ENCODE measurements at places on chromosomes 2 and 18.

GRCh38 chr18:48992791-48993555 is 42.2 kb upstream of the SMAD7 start:
- DNase-seq, result no peak

DNA sequence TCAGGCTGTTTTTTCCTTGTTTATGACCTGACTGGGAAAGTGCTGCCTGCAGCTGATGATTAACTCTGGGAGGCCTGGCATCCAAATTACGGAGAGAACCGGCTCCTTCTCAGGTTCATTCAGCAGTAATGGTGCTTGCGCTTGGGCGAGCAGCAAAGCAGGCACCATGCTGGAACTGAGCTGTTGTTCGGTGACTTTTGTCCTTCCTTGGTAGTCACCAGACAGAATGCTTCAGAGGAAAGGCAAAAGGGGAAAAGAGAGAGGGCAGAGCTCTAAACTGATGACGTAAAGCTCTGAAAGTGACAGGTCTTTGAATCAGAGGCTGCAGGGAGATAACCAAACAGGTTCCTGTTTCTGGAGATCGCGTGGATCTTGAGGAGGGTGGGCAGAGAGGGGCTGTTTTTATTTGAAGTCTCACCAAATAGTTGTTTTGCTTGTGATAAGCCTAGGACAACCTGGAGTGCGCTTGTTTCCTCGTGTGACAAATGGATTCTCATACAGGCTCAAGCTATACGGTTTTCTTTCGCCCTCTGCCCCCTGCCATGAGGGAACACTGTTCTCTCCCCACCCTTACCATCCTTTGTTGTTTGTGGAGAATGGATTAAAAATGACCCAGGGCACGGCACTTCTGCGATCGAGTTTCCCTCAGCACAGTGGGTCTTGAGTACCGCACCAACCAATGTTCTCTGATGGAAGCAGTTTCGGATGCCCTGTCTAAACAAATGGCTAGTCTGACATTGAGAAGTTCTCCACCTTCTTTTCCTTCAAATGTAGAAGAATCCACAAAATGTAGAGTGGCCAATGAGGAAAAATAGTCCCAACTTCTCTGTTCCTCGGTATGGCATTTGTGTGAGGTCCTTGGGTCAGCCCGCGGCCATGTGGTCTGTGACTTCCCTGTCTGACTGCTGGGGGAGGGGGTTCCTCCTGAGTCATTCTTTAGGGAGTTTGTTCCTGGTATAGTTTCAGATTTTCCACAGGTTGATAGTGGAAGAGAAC is 1.3 kb downstream of the RASGRP3 start:
- no peak for DNase-seq

GRCh38 chr2:44168681-44169154 is at the start of gene PPM1B:
PPM1B (plus strand) TSS chr2:44168875; CDS start chr2:44201200, 32,325 bp downstream.
- DNase-seq, result peak; percentile 99

GRCh38 chr18:62187543-62188510 is 772 bp downstream of the RELCH start:
- DNase-seq, result peak; percentile 19

DNA sequence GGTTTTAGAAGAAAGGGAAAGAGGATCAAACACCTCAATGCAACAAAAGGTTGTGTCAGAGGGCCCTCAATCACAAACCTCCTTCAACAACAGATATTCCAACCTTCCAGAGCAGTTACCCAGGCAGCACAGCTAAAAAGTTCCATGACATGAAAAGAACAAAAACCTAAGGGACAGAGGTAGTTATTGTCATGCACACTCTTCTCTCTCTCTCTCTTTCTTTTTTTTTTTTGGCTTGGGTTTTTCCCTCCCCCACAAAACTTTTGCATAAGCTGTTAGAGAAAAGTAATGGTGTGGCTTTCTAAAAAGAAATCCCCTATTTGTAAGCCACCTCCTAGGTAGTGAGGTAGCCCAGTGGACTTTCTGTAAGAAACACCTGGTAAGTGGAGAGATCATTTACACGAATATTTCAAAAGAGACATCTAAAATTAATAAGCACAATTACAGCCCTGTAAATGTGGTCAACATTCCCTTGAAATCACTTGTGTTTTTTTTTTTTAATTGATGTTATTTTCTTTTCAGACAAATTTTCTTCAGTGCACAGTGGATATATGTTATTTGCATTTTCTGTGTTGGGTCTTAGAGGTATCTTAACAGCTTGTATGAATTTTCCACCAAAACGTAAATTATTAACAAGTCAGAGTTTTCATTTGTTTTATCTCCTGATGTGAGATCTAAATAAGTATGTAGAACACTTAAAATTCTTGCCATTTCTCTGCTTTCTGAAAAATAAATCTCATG is 48.4 kb downstream of the ZEB2 start:
- no peak for DNase-seq

- no peak for DNase-seq
These were observed 61.4 kb upstream of the RTN4 start for GRCh38 chr2:55111570-55112228.

DNA sequence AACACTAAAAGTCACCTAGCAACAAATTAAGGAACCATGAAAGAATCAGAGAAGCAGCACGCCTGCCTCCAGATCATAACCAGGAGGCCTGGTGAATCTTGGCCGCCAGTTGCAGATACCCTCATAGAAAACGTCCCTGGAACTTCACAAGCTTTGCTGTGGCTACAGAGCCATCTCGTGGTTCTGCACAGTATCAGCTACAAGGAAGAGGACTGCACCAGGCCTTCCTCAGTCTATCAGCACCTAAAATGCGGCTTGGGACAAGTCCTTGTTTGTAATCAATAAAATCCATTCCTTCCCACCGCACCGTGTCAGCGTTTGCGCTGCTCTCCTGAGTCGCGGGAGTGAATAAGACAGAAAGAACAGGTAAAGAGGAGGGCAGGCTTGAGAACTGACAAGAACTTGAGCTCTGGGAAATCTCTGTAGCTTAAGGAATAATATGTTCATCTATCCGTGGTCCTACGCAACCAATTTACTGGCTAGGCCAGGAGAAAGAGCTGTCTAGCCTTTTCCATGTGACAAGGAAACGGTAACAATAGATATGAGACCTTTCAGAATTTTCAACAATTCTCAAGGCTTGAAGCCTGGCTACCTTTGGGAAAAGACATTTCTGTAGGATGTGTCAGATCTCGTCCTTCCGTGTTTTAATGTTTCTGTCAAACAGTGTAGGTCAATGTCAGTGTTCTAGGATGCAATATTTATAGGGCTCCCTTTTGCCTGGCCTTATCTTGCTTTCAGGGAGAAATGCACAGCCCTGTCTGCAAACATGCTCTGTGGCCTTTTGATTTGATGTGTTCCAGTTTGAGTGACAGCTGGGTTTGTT is 128.5 kb upstream of the RAB12 start:
- no peak for DNase-seq

Measured in activated CD4-positive, alpha-beta T cell treated with anti-CD3 and anti-CD28 coated beads, Interleukin-2, amount 50 U/mL, for 1 hour (primary cell).